ENCODE measurements at places on chromosomes 7 and 10.

GRCh38 chr10:5573968-5574641, 49.3 kb downstream of the CALML3 start:
- no peak for DNase-seq

DNA sequence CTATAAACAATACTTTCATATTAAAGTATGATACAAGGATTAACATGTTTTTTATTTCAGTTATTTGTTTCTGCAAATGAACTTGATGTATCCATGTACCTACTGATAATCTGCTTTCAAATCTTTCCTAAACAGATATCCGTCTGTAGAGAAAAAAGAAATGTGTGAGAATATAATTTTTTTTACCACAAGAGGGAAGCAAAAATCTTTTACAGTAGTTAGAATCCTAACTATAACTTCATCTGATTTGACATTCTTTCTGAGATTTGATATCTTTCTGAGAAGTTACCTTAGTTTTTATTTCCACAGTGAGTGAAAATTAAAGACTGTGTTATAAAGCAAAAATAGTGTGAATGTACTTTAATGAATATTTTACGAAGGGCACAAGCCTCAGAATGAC, 203.9 kb upstream of the PCLO start:
- no peak for DNase-seq

GRCh38 chr10:36469585-36469984, 655.8 kb upstream of the ANKRD30A start:
- DNase-seq, result no peak

- DNase-seq, result no peak
Observed at GRCh38 chr7:146503844-146504243, 387.2 kb downstream of the CNTNAP2 start.

DNA sequence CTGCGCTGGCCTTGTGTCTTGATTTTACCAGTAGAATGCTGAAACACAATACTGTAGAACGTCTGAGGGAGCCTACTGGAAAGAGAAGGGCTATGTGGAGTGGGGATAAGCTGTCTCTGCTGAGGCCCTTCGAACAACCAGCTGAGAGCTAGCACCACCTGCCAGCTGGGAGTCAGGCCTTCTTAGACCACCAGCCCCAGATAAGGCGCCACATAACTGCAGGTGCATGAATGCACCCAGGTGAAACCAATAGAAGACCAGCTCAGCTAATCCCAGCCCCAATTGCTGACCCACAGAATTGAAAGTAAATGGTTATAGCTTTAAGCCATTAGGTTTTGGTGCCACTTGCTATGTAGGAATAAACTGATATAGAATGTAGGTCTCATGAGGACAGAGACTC, 438.4 kb downstream of the ADRA2A start:
- DNase-seq, result no peak

DNA sequence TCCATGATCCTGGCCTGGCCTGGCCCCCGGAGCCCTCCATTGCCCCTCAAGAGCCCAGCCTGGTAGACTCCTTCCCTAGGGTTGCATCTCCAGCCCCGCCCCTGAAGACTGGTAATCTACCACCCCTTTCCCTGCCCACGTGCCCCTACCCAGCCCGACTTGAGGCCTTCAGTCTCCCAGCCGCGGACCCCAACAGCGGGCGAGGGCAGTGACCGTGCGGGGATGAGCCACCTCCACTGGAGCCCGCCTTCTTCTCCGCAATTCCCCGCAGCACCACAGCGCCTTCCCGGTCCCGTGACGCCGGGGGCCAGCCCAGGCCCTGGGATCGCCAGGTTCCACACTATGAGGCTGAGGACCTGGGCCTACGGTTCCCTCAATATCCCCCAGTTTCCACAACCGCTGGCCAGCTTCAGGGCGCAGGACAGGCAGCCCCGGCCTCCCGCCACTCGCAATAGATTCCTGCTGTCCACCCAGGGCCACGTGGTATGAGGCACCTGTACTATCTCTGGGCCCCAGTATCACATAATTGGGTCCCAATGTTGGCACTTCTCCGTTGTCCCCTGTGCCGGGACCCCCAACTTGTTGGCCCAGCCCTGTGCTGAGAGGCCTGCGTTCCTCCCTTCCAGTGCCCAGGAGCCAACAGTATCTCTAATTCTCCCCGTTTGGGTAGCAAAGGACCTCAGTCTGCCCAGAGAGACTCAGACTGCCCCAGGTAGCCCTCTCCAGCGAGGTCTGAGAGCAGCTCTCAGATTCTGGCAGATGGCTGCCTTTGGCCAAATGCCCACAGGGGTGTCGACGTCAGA, 1.1 kb upstream of the GPRIN2 start:
- DNase-seq, result no peak

DNA sequence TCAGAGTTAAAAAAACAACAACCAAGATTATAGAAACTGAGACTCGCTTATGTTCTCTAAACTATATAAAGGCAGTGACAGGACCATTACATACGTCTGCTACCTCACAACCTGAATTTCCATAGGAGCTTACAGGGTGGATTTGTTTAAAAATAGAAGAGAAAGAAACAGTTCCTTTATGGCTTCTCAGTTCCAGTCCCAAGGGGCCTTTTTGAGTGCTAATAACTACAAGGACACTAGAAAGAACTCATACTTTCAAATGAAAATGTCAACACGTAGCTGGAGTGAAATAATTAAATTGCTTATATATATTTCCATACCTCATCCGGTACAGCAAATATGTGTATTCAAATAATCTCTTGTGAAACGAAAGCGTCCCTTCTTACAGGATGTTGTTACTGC, 19.7 kb downstream of the TSPAN12 start:
- no peak for DNase-seq

DNA sequence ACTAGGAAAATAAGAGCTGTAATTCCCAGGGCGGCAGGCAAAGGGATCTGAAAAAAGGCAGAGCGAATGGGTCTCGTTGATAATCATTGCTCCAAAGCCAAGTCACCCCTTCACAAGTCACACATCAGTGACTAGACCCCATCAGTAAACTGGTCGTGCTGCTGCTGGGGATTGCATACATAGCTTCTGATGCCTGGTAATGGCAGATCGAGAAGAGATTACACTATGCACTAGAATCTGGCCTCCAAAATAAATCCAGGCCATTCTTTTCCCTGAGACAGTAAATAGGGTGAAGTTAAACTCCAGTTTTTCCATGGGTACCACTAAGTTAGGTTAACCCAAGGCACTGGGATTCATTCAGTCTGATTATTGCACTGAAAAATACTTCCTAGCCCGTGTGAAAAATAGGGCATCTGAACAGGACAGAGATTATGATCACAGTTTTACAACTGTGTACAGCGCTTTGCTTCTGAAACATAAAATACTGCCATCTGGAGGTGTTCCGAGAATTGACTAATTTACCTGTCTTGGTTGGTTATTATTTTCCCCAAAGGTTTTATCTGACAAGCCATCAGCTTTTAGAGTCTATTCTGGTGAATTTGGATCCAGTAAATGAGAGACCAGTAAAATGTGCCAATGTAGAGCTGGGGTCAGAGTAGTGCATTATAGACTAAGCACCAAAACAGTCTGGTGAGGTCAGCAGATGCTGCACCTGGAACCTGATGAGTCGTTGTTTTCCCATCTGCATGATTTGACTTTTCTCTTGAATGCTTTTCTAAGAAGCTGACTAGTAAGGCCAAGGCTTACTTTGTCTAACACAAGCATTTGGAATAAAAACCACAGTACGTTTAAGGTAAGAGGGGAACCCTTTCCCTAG, 82.9 kb upstream of the AFAP1L2 start:
- no peak for DNase-seq

DNA sequence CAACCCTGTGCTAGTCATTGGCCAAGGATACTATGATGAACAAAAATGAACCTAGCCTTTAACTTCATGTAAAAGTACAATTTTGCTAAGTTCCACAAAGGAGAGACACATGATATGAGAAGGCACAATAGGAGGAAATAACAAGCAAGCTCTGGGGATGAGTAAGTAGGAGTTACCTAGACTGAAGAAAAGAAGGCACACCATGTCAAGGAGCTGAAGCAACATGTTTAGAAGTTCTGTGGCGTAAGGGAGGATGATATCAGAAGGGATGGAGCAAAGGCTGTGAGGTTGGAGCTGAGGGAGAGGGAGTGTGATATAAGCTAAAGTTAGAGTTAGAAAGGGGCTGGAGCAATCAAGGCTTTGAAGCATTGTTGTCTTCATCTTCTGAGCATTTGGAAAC, 25.6 kb downstream of the KIFBP start:
- no peak for DNase-seq

GRCh38 chr10:122419876-122420623, 34.4 kb upstream of the ARMS2 start:
- DNase-seq, result no peak

All from activated B cell treated with CpG ODN at 0.5 μM for 24 hours (primary cell).